ENCODE measurements at places on chromosomes 5 and 9.

- DNase-seq = no peak
These were observed 1.3 kb downstream of the PSAT1 start for GRCh38 chr9:78298046-78298765.

GRCh38 chr5:51908215-51908614 is 525.0 kb downstream of the ISL1 start:
- no peak for DNase-seq

GRCh38 chr5:128927644-128928043 is 37.6 kb upstream of the SLC27A6 start:
- DNase-seq = no peak

GRCh38 chr9:86193088-86193487 is 66.4 kb downstream of the C9orf153 start:
- DNase-seq = no peak

- DNase-seq = no peak
These were observed 22.1 kb downstream of the SRP19 start for GRCh38 chr5:112883192-112883591.

DNA sequence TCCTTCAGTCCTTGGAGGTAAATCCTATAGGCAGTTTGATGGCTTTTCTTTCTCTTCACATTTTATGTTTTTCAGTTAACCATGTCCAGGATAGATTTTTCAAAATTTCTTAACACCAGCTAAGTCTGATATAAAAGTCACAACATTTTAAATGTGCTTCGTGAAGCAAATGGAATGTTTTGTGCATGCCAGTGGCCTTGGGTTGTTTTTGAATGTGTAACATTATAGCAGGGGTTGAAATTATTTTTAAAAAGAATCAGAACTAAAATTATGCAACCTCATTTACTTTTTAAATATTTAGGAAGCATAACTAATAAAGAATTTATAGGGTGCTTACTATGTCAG is 201.1 kb downstream of the ARHGEF28 start:
- no peak for DNase-seq

DNA sequence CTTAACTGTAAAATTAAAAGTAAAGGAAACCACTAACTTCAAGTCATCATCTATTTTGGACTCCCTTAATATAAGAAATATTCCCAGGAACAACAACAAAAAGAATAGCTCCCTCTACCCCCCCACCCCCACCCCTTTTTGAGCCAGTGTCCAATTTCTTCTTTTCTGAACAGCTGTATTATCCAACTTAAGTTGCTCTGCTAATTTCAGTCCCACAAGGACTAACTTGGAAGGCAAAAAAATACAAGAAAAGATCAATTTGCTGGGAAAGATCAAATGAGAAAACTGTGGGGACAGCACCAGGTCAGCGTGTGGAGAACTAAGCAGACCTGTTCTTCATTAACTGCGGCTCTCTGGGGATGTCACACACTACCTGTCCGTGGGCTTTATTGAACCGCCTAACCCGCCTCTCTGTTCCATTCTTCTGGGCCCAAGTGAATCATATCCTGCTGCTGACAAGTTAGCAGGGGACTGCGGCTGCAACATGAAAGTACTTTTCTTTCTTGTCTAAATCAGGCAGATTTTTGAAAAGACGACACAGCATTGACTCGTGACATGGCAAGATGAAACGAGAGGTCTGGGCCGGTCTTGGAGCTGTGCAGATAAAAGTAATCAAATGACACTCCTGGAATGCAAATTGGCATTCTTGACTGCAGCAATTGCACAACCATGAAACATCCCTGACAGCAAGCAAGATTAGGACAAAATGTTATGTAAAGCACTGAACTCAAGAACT is 2.7 kb downstream of the BNC2 start:
- DNase-seq = peak; percentile 73

DNA sequence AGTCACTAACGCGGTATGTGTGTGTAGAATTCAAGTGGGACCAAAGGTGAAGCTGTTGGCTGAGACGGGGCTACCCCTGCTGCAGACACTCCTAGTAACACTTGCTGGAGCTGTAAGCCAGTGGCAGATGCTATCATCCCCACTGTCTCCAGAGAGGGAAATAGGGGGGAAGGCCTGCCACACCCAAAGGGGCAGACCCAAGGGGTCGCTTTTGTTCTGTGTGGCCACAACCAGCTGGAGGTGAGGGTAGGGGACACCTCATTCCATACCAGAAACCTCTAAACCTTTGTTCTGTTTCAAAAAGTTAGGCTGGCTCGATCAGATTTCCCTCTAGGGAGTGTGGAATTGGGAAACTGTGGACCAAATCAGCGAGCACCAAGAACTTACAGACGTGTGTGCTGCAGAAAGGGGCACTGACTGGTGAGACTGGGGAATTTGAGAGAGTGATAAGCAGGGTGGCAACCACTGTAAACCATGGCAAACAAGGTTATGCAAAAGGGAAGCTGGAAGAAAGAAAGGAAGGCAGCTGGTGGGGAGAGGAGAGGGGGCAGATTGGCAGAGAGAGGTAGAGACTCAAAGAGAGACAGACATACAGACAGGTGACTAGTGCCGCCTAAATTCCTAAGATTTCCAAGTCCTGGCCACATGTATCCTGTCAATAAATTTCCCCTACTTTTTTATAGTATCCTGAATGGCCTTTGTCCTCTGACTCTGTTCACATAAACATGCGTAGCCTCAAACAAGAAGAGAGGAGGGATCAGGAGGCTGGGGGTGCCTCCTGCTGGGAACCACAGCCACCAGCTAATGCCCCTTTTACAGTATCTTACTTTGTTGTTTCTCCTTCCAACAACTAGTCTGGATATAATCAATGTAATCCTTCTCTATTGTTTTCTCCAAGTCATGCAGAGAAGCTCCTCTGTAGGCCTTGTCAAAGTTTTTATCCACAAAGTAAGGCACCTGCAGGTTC is 15.6 kb upstream of the SPATA24 start:
- no peak for DNase-seq

- peak; percentile 48 for DNase-seq
These were observed 17.9 kb upstream of the DAPK1 start for GRCh38 chr9:87479801-87480201.

GRCh38 chr9:121399883-121400607 is 30.0 kb upstream of the STOM start:
- DNase-seq = peak; percentile 81

DNA sequence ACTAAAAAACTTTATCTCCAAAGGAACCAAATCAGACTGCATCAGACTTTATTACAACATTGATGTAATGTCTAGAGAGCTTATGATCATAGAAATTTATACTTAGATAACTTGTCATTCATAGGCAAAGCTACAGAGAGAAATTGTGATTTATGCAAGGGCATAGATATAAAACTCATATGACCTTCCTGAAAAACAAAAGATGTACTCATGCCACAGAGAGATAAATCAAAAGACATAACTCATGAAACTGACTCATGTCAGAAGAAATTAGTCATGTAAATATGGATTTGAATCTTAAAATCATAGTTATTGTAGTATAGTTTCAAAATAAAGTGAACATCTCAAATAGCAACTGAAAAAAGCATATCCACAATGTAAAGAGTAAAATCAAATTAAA is 186.2 kb downstream of the GABBR2 start:
- no peak for DNase-seq

- DNase-seq = no peak
These were observed 45.7 kb upstream of the CFAP157 start for GRCh38 chr9:127660886-127661741.

DNA sequence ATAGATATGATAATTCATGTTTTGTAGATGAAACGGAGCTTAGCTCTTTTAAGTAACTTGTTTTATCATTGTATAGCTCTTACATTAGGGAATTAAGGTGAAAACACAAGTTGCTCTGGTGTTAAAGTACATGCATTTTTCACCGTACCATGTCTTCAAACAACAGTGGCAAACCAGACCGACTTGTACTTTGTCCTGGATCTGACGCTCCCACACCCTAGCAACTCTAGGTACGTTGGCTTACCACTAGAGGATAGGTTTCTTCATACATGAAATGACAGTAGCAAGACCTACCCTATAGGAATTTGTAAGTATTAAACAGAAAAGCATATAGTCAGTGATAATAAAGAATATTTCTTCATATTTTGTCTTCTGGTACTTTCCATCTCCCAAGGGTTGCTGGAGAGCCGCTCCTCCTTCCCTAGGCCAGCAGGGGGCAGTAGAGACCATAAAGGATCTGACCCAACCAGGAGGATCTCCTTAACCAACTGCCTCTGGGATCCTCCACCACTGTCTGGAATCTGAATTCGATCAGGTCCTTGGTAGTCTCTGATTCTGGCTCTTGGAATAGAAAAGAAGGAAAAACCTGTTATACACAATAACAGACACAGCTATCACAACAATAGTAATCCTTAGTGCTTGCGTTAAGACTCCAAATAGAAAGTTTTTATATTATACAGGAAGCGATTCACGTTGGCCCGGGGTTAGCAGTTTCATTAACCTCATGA is 136.7 kb downstream of the CAVIN4 start:
- peak; percentile 27 for DNase-seq

- no peak for DNase-seq
These were observed 284.1 kb upstream of the PDE4D start for GRCh38 chr5:60177596-60177995.

DNA sequence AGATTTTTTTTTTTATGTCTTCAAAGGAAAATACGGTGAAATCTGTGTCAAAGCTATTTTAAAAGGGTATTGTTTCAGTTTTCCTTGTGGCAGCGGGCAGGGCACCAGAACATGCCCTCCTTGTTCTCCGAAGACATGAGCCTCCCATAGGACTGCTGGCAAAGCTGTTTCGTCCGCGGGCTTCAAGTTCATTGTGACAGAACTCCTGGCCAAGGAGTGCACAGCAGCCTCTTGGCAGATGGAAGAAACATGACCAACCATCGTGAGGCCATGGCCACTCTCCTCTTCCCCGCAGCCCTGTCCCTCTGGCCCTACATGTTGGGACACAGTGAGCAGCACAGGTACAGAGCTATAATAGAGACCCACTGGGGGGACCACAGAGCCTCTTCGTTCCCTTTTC is 99.5 kb downstream of the AOPEP start:
- DNase-seq = no peak

DNA sequence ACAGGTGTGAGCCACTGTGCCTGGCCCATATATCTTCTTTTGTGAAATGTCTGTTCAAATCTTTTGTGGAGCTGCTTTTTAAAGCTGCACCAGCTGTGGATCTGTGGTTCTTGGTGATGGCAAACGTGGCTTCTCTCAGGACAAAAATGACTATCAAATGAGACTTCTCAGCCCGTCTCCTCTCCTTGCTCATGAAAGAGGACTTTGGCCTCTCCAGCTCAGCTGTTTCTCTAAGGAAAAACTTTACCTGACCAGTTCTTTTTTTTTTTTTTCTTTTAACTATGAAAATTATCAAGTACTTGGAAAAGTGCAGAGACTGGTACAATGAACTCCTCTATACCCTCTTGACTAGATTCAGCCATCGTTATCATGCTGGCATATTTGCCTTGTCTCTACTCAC is 44.8 kb downstream of the RALGPS1 start:
- no peak for DNase-seq

DNA sequence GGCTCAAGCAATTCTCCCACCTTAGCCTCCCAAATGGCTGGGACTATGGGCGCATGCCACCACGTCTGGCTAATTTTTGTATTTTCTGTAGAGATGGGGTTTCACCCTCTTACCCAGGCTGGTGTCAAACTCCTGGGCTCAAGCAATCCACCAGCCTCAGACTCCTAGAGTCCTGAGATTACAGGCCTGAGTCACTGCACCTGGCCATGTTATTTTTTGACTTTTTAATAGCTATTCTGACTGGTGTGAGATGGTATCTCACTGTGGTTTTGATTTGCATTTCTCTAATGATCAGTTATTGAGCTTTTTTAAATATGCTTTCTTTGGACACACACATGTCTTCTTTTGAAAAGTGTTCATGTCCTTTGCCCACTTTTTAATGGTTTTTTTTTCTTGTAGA is 38.2 kb downstream of the FBXW2 start:
- DNase-seq = no peak

GRCh38 chr5:34930870-34931269 is 1.5 kb downstream of the DNAJC21 start:
- DNase-seq = no peak

DNA sequence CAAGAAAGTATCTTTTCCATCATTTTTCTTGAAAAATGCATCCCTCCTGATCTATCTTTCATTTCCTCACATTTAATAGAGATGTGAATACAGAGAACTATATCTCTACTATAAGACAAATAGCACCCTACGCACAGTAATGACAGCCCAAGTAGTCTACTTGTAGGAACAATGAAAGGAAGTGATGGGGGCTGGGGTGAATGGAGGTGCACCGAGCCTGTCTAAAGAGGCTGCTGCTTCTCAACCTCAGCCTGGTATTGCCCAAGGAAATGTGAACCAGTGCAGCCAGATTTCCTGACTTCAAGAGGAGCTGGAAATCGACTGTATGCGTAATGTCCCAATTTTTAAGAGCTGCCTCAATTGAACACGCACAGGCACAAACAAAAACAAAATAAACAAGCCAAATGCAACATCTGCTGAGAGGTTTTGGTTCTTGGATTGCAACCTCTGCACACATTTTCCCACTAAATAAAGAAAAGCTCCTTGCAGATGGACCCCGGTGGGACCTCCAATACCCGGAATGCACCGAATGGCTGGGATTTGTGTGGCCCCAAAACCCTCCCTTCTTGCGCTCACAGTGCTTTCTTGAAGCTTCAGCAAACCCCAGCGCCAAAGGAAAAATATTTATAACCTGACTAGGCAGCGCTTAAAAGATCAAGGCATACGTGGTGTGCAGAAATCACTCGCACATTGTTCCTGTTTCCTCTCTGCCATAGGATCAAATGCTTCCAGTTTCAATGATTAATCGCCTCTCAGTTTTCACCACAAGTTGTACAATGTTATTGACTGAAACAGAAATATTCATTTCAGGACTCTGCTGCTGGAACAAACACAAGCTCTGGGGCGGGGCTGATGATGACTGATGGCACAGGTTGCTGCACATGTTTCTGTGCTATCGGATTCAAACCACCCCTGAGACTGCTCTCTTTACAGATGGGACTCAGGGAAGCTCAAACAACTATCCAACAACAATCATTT is 68.3 kb downstream of the KCNIP1 start:
- peak; percentile 90 for DNase-seq

- no peak for DNase-seq
These were observed 76.0 kb downstream of the ATPSCKMT start for GRCh38 chr5:10173716-10174115.

DNA sequence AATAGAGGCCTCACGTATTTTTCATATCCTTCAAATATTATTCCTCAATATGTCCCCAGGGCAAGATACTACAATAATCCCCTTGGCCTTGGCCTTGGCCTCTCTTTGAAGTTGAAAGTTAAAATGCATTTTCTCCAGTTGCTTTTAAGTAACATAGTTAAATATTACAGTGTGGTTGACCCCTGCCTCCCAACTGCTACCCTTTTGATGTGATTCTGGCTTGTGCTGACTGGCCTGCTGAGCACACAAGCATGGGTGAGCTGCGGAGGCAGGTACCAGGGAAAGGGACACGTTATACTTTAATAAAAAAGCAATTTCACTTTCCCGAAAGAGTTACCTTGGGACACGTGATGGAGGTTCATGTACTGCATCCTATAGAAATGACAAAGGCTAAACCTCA is 17.9 kb upstream of the TMEM252 start:
- peak; percentile 58 for DNase-seq

GRCh38 chr5:17697671-17698070 is 63.4 kb downstream of the TAF11L14 start:
- DNase-seq = no peak

GRCh38 chr5:149227168-149227826 is 44.4 kb upstream of the AFAP1L1 start:
- peak; percentile 72 for DNase-seq
